ENCODE measurements at places on chromosomes 16 and 17.

DNA sequence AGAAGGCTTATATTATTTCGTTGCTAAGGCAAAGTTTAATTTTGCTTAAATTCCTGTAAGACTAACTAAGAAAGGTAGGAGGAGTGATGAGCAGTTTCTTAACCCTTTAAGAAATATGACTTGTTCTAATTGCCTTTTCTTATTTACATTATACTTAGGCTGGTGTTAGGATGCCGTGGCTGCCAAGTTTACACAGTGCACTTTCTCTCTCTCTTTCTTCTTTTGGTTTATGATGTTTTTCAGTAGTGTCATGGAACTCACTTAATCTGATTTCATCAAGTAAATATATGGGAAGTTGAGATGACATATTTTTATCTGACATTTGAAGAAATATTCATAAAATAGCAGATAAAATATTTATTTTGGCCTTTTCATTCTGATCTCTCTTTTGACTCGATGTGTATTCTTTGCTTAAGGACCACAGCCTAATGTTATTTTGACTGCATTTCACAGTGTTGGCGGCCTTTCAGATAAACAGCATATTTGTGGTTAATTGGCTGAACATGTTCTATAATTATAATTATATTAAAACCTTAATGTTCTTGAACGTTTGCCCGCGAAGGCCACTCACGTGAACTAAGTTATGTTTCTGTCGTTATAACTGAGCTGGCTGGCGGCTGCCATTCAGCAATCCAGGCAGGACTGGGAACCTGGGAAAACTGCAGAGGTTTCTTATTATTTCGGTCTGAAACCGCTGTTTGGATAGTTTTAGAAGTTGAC lies 191.6 kb downstream of the WWOX start:
- no peak for DNase-seq

DNA sequence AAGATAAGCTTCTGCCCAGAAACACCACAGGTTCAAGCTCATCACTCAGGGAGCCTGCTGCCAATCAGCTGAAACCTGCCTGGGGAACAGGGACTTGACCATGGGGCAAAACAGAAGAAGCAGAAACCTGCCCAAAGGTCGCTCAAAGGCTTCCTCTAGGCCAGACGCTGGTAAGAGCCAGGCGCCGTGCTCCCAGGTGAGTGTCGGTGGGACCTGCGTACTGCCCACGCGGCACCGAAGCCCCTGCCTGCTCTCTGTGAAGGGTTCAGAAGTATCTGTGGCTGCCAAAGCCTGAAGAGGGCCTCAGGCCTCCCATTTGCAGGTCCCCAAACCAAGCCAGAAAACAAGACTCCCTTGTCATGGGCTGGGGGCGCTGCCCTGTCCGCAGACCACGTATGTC lies 10.4 kb downstream of the SGSH start:
- DNase-seq: no peak

- DNase-seq: peak; percentile 90
These were observed 86.4 kb downstream of the HAPSTR1 start for GRCh38 chr16:9177861-9178260.

- no peak for DNase-seq
These were observed 241.0 kb downstream of the XYLT1 start for GRCh38 chr16:17229766-17230165.

DNA sequence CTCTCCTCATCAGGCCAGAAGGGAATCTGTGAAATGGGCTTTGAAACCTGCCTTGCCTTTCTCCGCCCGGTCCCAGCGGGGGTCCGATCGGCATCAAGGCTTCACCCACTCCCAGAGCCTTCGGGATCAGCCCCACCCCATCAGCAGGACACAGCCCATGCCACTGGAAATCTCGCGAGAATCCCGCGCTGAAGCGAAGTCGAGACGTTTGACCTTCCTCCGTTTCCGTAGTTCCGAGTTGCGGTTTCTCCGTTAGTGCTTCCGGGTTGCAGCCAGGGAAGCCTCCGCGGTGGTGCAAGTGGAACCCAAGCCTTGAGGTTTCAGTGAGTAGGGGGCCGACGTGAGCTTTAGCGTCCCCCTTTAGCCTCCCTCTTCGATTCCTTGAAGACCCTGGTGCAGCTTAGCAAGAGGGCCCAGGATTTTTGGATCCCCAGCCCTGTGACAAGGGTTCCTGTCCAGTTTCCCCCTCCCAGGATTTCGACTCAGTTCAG lies at the start of gene COASY:
TSS of gene COASY (plus strand) at position 252 of the 491 bp plus-strand sequence. CDS start 475 bp downstream, outside the sequence.
- peak; percentile 99 for DNase-seq

GRCh38 chr16:56944954-56945839 lies 13.3 kb downstream of the HERPUD1 start:
- DNase-seq: no peak

- no peak for DNase-seq
These were observed 827 bp upstream of the UBALD1 start for GRCh38 chr16:4615384-4616046.

All from WERI-Rb-1 (cell line).